MCF 10A (cell line): ENCODE measurements at places on chromosomes 3 and 15.
A peak's percentile ranks its signal among the peaks of the same experiment; 100 is the strongest.

- no peak for DNase-seq
Observed at GRCh38 chr3:106213954-106214353, 345.1 kb upstream of the CBLB start.

- no peak for DNase-seq
Observed at GRCh38 chr3:46395210-46395661, 11.6 kb downstream of the CCR5AS start.

- no peak for DNase-seq
Observed at GRCh38 chr15:93291380-93291779, 202.4 kb upstream of the RGMA start.

DNA sequence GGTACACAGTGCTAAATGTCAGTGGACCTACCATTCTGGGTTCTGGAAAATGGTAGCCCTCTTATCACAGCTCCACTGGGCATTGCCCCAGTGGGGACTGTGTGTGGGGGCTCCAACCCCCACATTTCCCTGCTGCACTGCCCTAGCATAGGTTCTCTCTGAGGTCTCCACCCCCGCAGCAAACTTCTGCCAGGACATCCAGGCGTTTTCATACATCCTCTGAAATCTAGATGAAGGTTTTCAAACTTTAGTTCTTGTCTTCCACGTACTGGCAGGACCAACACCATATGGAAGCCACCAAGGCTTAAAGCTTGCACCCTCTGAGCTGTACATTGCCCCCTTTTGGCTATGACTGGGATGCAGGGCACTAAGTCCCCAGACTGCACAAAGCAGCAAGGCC lies 788.2 kb upstream of the ALCAM start:
- no peak for DNase-seq

DNA sequence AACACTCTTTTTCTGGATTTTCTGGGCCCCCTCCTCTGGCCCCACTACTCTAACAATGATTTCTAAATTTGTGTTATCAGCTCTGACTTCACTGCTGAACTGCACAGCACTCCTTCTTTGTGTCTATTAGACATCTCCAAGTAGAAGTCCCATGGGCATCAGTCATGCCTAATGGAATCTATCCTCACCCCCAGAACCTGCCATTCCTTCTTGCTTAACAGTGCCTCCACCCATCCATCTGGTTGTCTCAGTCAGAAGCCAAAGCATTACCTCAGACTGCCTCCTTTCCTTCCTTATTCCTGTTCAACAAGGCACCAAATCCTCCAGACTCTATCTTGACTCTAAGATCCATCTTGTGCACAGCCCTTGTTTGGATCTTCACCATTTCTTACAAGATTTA lies 36.2 kb downstream of the SSR3 start:
- DNase-seq = no peak

GRCh38 chr15:64013179-64014062 lies 32.9 kb downstream of the DAPK2 start:
- DNase-seq = peak; percentile 71

- no peak for DNase-seq
Observed at GRCh38 chr3:100540791-100541334, 48.4 kb downstream of the TMEM45A start.

GRCh38 chr3:51436998-51437639 lies 46.0 kb downstream of the RBM15B start:
- no peak for DNase-seq

GRCh38 chr3:128914966-128915645 lies 35.7 kb downstream of the ACAD9 start:
- no peak for DNase-seq

DNA sequence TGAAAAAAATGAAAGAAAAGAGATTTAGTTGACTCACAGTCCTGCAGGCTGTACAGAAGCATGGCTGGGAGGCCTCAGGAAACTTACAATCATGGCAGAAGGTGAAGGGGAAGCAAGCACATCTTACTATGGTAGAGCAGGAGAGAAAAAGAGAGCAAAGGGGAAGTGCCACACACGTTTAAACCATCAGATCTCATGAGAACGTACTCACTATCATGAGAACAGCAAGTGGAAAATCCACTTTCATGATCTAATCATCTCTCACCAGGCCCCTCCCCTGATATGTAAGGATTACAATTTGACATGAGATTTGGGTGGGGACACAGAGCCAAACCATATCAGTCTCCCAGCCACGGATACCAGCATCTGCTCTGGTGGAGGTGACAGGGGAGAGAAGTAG lies 50.8 kb upstream of the CPOX start:
- DNase-seq = no peak

GRCh38 chr15:43487271-43487895 lies 5.6 kb downstream of the TP53BP1 start:
- DNase-seq = no peak

GRCh38 chr3:124854009-124854408 lies 33.2 kb downstream of the ITGB5 start:
- no peak for DNase-seq

DNA sequence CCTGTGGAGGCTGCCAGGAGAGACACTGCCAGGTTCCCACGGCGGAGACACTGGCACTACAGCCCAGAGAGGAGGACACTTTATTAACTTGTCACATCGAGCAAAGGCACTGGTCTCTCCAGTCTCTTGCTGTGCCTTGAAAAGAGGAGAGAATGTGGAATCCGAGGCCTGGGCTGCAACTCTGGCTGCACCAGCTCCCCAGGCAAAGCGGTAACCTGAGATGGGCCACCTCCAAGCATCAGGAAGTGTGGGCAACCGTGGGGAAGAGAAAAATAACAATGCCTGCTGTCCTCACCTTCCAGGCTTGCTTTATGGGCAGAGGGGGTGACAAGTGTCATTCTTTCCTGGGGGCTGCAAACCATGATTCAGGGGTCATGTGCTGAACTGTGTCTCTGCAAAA lies 91.6 kb upstream of the RGMA start:
- no peak for DNase-seq

DNA sequence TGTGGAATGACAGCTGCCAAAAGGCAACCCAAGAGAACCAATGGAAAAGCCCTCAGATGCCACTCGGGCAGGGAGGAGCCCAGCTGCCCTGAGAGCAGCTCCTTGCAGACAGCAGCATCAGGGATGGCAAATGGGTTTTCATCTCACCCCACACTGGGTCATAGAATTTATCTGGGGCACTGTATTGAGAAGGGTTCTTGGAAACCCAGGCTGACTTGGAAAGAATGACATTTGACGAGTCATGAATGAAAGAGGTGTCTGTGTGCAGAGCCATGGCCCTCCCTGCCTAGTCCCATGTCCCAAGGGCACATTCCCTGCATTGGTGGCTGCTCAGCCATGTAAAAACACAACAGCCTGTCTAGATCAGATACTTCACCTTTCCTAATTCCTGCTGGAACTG lies 157.9 kb upstream of the BHLHE40 start:
- no peak for DNase-seq
